ENCODE measurements at places on chromosomes 1 and 21.

DNA sequence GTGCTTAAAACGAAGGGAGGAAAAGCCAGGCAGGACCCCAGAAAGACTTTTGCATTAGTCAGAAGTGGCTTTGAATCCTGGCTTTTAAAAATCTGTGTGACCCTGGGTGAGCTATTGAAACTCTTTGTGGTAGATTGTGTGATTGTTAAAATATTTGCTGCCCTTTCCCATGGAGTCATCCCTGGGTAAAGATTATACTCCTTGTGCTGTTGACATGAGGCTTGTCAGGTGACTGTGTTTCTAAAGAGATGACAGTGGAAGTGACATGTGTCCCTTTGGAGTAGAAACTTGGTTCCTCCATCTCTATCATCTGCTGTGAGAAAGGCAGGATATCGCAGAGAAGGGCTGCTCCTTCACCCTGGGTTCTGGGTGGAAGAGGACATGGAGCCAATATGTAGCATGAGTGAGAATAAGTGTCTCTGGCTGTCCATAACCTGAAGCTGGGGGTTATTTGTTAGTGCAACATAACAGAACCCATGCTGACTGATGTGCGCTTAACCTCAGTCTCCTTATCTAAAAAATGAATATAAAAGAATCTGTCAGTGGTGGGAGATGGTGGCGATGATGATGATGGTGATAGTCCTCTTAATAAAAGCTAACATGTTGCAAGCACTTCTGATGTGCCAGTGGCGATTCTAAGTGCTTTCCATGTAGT lies 187.6 kb downstream of the RHOU start:
- DNase-seq = no peak

- no peak for DNase-seq
Observed at GRCh38 chr1:179810367-179810715, 67.2 kb downstream of the FAM163A start.

DNA sequence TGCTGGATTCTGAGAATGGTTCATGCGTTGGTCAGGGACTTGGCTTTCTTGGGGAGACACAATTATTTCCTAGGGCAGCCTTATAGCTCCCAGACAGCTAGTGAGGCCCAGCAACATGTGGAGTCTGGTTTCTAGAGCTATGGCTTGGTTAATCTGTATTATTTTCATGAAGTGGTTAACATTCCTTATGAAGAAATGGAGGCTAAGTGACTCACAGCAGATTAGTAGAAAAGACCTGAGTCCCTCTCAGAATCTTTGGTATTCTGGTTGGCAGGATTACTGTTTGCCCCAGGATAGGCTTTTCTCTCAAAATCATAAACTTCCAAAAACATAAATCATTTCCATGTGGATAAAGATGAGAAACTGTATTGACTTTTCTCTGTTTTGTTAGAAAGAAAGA lies 42.3 kb downstream of the DUSP10 start:
- DNase-seq = no peak

GRCh38 chr1:99207216-99207615 lies 57.1 kb upstream of the PLPPR4 start:
- DNase-seq = no peak

GRCh38 chr1:218211241-218211640 lies 73.9 kb upstream of the RRP15 start:
- DNase-seq = no peak

DNA sequence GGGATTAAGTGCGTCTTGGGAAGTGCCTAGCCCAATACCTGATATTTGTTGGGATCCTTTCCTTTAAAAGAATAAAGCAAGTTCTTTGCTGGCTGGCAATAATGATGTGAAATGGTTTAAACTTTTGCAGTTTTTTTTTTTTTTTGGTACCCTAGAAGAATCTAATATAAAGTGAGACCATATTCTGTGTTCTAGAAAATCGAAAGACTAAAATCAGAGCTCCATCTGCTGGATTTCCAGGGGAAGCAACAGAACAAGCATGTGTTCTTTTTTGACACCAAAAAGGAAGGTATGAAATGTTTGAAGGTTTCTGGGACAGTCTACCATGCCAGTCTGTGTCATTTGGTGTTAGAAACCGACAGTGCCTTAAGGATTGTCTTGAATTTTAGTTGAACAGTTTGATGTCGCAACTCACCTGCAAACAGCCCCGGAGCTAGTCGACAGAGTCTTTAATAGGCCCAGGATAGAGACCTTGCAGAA lies 6.4 kb downstream of the UTP11 start:
- no peak for DNase-seq

DNA sequence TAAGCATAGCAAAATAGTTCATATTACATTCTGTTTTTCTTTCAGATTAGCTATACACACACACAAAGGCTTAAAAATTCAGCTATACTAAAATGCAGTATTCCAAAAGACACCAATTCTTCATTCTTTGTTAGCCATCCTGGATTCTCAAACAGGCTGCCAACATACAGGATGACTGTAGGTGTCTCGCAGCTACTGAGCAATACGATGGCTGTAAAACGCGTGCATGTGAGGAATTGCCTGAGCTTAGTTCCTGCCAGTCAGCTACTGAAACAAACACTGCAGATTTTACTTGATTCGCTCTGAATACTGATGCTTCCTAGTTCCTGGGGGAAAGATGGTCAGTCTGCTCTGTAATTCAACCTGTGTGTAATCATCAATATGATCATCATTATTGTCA lies 24.7 kb upstream of the HMGN1 start:
- DNase-seq = no peak

- no peak for DNase-seq
Observed at GRCh38 chr1:204726478-204726877, 40.9 kb upstream of the LRRN2 start.

- DNase-seq = no peak
Observed at GRCh38 chr21:26195708-26196107, 25.1 kb upstream of the APP start.
